ENCODE measurements at places on chromosomes 12 and 14.

DNA sequence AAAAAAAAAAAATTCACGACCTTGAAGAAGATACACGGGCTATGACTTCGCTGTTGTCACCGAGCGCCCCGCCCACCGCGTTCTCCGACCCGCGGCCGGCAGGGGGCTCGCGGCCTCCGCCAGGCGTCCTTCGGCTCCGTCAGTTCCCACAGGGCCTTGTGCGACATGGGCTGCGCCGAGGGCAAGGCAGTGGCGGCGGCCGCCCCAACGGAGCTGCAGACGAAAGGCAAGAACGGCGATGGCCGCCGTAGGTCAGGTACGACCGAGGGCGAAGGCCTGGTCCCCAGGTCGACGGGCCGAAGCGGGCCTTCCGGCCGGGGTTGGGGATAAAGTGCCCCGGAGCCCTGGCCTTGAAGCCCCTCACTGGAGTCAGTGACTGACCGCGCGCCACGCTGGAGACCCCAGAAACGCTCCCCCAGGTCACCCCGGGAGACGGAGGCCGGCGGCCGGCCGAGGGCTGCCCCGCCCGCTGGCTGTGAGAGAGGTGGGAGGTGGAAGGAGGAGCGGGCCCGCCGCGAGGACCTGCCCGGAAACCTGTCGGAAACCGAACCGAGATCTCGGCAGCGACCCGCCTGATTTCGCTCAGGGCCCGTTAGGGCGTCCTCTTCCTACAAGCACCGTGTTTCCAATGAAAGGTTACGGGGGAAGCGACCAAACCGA lies at the start of gene TXNRD1:
Gene TXNRD1, plus strand, starts transcription at position 142 of the 660 bp plus-strand sequence. Its CDS starts 24 bp downstream, at position 166.
- DNase-seq, result peak; percentile 90

DNA sequence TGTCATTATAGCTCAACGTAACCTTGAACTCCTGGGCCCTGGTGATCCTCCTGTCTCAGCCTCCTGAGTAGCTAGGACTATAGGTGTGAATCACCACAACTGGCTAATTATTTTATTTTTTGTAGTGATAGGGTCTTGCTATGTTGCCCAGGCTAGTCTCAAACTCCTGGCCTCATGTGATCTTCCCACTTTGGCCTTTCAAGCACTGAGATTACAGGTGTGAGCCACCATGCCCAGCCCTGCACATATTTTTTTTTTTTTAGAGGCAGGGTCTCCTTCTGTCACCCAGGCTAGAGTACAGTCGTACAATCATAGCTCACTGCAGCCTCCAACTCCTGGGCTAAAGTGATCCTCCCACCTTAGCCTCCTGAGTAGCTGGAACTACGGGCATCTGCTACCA lies 8.9 kb downstream of the TMEM116 start:
- DNase-seq, result no peak

- DNase-seq, result no peak
These were observed 11.0 kb downstream of the LETMD1 start for GRCh38 chr12:51059086-51059485.

DNA sequence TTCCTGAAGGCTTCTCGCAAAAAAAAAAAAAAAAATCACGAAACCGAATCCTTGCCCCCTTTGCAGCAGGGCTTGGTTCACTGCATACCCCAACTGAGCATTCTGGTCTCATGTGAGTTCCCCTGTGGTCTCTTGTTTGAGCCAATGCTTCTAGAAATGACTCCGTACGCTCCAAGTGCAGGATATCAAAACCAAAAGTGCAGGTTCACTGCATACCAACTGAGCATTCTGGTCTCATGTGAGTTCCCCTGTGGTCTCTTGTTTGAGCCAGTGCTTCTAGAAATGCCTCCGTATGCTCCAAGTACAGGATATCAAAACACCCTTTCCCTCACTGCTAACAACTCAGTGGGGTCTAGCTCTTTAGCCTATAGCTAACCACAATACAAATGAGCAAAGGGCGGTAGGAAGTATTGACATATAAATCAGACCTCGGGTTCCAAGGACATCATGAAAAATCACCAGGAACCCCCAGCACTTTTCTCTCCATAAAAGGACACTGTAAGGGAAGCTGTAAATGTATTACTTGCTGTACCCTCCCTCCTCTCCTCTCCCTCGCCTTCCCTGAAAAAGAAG lies 206.3 kb upstream of the NOS1 start:
- no peak for DNase-seq

DNA sequence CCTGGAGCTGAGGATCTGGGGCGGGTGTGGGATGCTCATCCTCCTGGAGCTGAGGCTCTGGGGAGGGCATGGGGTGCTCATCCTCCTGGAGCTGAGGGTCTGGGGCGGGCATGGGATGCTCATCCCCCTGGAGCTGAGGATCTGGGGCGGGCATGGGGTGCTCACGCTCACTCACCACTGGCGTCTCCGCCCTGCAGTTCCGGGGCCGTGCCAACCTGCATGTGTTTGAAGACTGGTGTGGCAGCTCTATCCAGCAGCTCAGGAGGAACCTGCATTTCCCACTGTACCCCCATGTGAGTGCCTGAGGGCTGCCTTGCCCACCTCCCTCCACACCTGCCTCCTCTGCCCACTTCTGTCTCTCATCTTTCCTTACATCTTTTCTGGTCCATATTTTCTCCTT lies 84.4 kb downstream of the B4GALNT3 start:
- no peak for DNase-seq

Data from activated naive CD8-positive, alpha-beta T cell treated with anti-CD3 and anti-CD28 coated beads for 36 hours (primary cell).